ENCODE measurements at places on chromosomes 13 and 19.
A peak's percentile ranks its signal among the peaks of the same experiment; 100 is the strongest.

GRCh38 chr19:48642862-48643261, 3.1 kb downstream of the CA11 start:
- no peak for DNase-seq

DNA sequence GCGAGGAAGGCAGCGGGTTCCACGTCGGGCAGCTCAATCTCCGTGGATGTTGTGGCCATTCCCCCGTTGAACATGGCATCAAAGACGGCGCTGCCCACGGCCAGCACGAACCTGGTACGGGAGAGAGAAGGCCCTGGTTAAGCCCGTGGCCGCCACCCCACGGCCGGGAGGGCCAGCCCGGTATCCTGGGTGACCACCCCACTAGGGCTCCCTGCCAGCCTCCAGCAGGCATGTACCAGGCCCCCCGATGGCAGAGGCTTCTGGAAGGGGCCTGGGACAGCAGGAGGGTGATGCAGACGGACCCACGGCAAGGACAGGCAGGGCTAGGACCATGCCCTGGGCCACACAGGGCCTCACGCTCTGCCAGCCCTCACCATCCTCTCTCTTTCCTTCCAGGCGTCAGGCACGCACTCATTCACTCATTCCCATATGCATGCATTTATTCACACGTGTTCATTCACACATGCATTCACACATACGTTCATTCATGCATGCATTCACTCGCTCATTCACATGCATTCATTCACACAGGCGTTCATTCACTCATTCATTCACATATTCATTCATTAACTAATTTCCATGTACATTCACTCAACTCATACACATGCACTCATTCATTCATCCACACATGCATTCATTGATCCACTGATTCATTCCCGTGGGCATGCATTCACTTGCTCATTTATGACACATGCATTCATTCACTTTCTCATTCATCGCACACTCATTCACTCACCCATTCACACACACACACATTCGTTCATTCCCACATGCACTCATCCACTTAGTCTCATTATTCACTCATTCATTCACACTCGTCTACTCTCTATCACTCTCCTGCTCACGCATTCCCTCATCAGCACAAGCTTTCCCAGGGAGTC, 17.9 kb downstream of the BTBD2 start:
- no peak for DNase-seq

- peak; percentile 51 for DNase-seq
Observed at GRCh38 chr13:39942552-39943273, 287.3 kb downstream of the COG6 start.

DNA sequence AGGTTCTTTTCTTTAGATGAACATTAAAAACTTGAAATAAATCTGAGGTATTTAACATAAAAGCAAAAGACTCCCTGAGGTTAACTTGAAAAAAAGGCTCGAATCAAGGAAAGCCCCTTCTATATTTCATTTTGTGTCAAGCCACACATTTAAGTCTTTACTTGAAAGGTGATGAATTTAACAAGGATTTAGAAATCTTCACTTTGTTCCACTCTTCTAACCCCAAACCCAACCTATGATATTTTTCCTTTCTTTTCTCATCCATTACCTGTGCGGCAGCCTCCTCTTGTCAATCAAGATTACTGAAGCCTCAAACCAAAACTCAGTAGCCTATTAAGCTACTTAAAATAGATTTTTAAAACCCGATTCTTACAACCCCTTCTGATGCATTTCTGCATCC, 33.8 kb downstream of the MIPEP start:
- no peak for DNase-seq

GRCh38 chr13:98325724-98326123, 148.7 kb upstream of the RNF113B start:
- DNase-seq = no peak

- DNase-seq = peak; percentile 53
Observed at GRCh38 chr19:13588957-13589833, 82.9 kb upstream of the CACNA1A start.

All from muscle of leg (tissue), 16 donors.